NCI-H187 treated with DMSO at 0.1 percent for 48 hours (cell line): ENCODE measurements at places on chromosomes 11 and 22.

DNA sequence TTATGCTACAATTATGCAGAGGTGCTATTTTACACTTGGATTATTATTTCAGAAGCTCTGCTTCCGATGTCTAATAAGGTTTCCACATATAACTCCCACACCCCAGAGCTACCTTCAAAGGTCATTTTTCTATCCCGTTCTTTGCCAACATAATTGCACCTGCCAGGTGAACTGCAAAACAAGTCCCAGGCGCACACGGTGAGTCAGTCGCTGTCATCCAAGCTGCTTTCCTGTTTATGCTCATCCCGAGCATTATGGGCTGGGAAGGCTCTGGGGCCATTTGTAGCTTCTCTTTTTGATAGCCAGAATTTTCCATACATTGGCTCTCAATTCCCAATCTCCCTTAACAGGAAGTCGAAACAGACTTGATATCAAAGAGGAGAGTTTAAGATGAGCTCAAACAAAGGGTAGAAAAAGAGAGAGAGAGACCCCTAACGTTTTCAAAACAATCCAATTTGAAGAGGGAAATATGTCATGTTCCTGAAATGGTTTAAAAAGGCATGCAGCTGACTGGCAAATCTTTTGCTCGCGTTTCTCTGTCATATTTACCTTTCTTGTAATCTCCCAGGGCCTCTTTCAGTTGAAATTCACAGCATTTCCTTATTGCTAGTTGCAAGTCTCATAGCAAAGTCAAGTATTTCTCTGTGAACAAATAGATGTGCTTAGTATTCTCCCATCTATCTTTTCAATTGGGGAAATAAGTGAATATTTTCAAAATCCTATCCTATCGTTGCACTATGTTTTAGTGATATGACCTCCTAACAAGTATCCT lies 815.9 kb downstream of the KCNA4 start:
- no peak for DNase-seq

- no peak for DNase-seq
Measured at GRCh38 chr11:6834021-6834420, 11.5 kb upstream of the OR10A5 start.

DNA sequence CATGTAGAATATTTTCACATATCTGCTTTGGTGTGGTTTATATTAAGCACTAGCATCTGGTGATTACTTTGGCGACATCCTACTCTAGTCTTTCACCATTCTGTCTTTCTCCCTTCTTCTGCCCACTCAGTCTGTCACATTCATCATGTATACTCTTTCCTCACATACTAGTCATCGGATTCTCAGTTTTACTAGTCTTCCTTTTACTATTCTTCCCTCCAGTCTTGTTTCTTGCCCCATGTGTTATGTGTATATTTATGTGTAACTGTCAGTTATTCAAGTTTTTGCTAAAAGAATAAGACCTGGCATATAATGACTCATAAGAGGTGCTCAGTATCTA lies 4.6 kb upstream of the DIXDC1 start:
- DNase-seq = no peak

DNA sequence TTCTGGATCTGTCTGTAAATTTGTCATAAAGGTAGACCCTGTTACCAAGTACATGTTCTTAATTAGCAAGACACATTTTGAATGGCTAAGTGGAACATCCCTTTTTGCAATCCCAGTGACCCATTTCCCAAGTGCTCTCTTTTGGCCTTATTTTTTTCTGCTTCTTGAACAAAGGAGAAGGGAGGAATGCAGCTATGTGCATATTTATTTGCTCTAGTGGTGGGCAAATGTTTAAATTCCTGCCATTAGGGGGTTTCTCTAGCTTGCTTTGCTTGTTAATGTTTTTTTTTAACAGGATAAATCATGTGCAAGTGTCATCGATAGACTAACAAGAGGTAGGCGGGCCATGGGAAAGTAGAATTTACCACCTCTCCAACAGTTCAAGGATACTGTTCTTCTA lies 135.7 kb downstream of the COMMD9 start:
- no peak for DNase-seq

DNA sequence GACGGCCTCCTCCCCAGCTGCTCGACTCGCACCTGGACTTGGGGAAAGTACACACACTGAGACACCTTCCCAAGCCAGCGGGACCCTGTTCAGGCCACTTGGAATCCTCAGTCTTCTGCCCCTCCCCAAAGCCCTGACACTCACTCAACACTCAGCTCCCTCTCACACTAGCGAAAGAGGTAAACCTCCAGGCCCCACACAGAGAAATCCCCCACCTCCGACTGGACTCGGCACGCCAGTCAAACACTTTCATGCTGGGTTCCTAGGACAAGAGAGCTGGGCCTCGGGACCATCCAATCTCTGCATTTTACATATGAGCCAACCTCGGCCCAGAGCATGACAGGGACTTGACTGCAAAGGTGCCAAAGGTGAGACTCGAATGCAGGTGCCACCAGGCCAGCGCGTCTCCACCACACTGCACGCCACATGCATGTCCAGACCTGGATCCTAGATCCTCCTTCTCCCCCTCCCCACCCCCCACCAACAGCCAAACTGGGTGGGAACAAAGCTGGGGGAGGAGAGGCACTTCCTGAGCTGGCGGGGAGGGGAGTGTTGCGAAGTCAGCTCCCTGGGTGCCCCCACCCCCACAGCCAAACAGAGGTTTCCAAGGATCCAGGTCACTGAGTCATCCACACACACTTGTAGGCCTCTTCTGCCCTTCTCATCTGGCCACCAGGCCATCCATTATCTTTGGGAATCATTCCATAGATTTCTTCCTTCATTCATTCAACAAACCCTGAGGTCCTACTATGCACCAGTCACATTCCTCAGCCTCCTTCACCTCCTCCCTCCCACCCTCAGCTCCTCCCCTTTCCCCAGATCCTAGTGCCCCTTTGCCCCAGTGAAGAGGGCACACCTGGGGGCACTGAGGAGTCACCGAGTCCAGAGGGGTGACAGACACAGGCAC lies 10.7 kb upstream of the CD5 start:
- no peak for DNase-seq
